ENCODE measurements at places on chromosomes 5 and 9.

DNA sequence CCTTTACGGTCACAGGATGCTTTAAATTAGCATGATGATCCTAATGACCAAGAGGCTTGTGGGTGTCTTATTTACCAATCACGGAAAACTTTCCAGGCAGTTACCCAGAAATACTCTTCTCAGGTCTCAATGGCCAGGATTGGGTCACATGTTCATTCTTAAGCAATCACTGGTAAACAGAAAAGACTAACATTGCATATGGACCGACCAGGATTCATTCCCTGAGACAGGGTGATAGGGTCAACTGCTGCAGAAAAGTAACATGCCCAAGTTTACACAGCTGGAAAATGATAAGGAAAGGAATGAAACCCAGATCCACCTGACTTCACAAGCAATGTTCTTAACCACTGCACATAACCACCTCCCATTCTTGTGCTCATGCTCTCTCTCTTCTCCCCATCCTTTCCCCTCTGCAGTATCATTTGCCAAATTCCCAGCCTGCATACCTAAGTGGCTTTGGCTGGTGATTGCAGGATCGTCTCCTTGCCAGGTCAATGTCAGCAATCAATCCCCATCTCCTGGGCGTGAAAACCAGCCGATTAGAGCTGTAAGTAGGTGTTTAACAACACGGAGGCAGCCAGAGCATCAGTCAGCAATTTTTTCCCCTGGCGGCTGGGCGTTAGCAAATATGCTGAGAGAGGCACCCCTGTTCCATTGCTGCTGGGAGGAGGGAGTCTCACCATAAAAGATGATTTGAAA is 219.4 kb downstream of the NMUR2 start:
- no peaks in the 10 kb centered on the region for H3K27me3 ChIP-seq
- H3K27ac ChIP-seq = no peak overlapping the region
- no peaks in the 10 kb centered on the region for H3K36me3 ChIP-seq
- no peak overlapping the region for H3K4me3 ChIP-seq
- DNase-seq = no peak
- no peaks in the 10 kb centered on the region for H3K4me1 ChIP-seq

GRCh38 chr5:132459983-132460838 is 30.4 kb downstream of the IRF1 start:
- H3K36me3 ChIP-seq = no peaks in the 10 kb centered on the region
- peak; percentile 40 for DNase-seq
- no peak overlapping the region for H3K27ac ChIP-seq
- H3K27me3 ChIP-seq = no peaks in the 10 kb centered on the region
- peaks cover 93% of the 10 kb centered on the region for H3K4me1 ChIP-seq

DNA sequence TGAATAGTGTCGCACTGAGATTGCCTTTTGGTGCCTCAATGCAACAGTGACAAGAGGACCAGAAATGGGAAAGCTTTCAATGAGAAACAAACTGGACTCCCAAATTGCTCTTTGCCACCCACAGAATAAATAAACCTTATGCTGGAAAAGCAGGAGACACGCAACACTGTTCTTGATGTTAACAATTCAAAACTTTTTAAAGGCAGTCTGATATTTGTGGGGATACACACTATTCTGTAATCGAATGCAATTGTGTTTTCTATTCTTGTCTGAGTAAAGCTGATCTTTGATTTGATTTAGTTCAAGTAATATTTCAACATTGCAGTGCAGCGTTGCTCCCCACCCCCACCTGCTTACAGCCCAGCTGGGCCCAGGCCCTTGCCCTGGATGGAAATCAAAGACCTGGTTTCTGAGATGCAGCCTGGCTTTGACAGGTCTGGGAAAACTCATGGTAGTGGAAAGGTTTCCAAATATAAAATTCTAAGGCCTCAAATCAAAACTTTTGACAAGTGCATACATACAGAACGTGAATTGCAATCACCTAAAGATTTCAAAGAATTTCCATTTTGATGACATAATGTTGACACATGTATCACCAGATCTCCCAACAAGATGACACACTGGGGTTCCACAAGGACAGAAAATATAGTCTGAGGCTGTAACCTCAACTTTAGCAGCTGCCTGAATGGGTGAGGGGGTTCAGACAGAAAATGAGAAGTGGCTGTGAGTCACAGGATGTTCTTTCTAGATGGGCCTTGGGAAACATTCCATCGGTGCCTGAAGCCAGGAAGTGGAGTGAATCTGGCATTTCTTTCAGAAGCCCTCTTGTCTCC is 55.1 kb downstream of the ABCA1 start:
- H3K36me3 ChIP-seq = no peaks in the 10 kb centered on the region
- DNase-seq = no peak
- no peak overlapping the region for H3K27ac ChIP-seq
- no peaks in the 10 kb centered on the region for H3K27me3 ChIP-seq

DNA sequence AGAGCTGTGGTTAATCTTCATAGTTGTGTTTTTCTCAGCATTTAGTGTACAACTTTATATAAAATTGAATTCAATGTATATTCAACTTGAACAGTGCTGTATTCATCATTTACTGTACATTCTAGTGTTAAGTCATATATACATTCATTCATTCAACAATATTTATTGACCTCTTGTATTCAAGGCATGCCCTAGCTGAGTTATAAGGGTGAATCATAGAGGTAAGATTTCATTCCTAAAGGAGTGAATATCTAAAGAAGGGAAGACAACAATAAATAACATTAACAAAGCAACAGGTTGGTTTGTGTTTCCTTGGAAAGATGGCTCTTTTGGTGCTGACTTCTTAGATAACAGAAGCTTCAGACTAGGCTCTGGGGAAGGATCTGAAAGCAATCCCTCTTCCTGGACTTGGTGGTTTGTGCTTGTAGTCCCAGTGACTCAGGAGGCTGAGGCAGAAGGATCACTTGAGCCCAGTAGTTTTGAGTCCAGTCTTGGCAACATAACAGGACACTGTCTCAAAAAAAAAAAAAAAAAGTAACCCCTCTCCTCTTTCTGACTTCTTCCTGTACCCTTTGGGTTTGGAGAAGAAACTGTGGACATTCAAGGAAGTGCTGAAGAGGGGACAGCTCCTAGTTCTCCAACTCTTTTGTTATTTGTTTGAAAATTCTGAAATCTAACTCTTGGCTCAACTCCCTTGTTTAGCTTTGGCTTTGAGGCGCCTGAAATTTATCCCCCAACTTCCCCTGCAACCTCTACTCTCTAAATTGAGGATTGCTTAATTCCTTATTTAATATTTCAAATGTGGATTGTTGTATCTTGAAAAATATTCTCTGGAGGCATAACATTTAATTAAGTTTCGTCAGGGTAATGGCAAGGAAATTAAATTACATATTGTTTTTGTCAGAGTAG is 80.2 kb downstream of the OSTF1 start:
- no peak overlapping the region for H3K4me3 ChIP-seq
- no peaks in the 10 kb centered on the region for H3K36me3 ChIP-seq
- no peak for DNase-seq

DNA sequence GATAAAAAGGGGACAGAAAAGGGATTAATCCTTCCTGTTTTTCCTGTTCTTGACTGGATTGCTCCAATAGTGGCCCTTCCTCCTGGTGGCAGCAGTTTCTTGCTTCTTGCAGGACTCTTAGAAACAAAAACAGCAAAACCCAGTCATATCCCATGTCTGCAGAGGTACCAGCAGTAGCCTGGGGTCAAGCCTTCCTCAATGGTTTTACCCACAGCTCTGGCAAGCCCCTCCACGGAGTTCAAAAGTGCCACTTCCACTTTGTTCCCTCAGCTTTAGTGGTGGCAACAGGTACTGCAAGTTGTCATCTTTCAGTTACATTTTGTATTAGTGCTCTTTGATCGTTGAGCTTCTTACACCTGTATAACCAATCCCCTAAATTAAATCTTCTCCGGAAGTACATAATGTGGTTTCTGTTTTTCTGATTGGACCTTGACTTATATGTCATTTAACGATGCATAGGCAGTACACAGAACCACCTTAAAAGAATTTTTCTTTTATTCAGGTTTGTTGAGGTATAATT is 8.7 kb upstream of the RANBP6 start:
- no peak overlapping the region for H3K27ac ChIP-seq
- DNase-seq = peak; percentile 36
- H3K4me1 ChIP-seq = no peaks in the 10 kb centered on the region
- no peak overlapping the region for H3K4me3 ChIP-seq
- no peaks in the 10 kb centered on the region for H3K36me3 ChIP-seq
- no peaks in the 10 kb centered on the region for H3K27me3 ChIP-seq

DNA sequence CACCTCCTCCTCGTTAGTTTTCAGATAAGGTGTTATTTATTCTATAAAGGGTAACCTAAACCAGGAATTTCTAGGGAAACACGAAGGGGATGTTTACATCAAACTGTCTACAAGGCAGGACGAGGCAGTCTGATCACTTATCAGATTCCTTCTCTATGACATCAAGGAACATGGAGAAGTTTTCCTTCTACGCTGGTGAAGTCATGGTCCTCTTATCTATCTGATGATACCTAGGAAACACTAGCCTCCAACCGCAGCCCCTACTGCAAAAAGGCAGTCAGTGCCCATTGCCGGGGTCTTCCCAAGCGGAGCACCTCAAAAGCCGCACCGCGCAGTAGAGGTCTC is 1.5 kb downstream of the MPDZ start:
- peak overlapping the region; percentile 69 for H3K4me3 ChIP-seq
- no peak for DNase-seq
- H3K27me3 ChIP-seq = no peaks in the 10 kb centered on the region

- H3K27ac ChIP-seq = no peak overlapping the region
- no peak for DNase-seq
- H3K36me3 ChIP-seq = peaks cover 3% of the 10 kb centered on the region
- H3K27me3 ChIP-seq = peaks cover 12% of the 10 kb centered on the region
- H3K4me1 ChIP-seq = no peaks in the 10 kb centered on the region
- H3K4me3 ChIP-seq = no peak overlapping the region
These were observed 6.2 kb downstream of the TERT start for GRCh38 chr5:1288439-1289335.

DNA sequence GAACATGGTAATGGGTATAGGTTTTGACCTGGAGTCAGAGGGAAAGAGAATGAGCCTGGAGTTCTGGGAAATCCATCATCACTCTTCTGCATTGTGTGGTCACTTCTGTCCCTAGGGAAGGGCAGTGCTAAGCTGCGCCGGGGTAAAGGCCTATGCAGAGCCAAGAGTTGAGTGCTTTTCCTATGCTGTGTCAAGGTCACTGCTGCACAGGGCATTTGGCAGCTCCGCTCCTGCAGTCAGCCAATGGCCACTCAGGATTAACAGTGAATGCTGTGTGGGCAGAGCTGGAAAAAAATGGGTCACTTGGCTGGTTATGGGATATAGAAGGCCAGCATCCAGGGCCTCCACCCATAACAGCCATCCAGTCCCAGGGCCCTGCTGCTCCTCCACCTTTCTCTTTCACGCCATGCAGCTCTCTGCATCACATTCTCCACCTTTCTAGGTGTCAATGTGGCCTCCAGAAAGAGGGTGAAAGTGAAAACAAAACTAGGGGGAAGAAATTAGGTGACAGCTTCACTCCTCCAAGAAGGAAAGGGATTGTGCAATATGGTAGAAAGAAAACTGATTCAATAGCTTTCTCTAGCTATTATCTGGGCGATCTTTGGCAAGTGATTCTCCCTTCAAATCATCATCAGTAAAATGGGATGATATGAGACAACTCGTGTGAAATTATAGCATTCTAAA is 279.3 kb upstream of the ANKRD55 start:
- no peaks in the 10 kb centered on the region for H3K4me1 ChIP-seq
- no peaks in the 10 kb centered on the region for H3K27me3 ChIP-seq
- H3K4me3 ChIP-seq = no peak overlapping the region
- DNase-seq = no peak

- peaks cover 19% of the 10 kb centered on the region for H3K4me1 ChIP-seq
- peaks cover 6% of the 10 kb centered on the region for H3K36me3 ChIP-seq
- H3K27me3 ChIP-seq = no peaks in the 10 kb centered on the region
- peak overlapping the region; percentile 90 for H3K27ac ChIP-seq
- H3K4me3 ChIP-seq = peak overlapping the region; percentile 82
These were observed 588 bp upstream of the ZBED3 start for GRCh38 chr5:77087484-77088261.

DNA sequence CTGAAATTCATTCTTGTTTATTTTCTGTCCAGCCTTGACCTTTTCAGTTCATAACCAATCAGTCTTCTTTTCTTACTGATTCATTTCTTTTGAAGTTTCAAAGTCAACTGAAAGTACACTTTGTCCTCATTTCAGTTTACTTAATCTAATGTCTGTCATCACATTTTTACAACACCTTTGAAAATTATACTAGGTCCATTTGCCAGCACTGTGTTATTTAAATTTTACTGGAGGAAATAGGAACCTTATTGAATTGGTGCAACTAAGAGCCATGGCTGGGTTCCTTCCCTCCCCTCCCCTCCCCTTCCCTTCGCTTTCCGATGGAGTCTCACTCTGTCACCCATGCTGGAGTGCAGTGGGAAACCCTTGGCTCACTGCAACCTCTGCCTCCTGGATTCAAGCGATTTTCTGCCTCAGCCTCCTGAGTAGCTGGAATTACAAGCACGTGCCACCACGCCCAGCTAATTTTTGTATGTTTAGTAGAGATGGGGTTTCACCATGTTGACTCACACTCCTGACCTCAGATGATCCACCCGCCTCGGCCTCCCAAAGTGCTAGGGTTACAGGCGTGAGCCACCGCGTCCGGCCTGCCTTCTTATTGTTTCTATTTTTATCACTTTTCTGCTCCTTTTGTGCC is 6.3 kb downstream of the RMI1 start:
- H3K4me3 ChIP-seq = no peak overlapping the region
- no peak overlapping the region for H3K27ac ChIP-seq
- no peak for DNase-seq
- H3K27me3 ChIP-seq = no peaks in the 10 kb centered on the region
- peaks cover 3% of the 10 kb centered on the region for H3K36me3 ChIP-seq

DNA sequence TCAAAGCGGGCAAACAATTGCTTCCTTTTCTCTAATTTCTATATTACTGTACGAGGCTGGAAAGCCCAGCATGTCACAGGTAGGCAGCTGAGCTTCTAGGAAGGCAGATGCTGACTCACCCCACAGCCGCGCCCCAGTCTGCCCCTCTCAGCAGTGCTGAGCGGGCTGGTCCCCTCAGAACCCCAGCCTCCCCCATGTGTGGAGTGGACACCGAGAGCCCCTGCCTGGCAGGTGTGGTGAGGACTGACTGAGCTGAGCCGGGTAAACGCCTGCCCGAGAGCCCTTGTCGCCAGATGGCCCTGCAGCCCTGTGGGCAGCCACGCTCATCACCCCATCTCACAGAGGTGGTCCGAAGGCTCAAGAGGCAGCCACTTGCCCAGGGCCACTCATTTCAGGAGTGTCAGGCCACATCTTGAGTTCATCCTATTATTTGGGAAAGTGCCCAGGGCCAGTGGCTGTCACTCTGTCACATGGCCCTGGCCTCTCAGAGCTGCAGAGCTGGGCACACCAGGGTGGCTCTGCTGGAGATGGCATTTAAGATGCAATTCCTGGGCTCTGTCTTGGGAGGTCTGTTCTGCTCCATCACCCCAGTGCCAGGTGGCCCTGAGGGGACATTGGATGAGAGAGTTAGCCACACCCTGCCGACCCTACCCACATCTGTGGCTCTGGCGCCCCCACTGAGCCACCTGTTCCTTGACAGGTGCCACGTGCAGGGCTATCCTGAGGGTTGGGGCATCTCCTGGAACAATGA is 12.4 kb downstream of the CARD19 start:
- H3K27ac ChIP-seq = no peak overlapping the region
- H3K27me3 ChIP-seq = no peaks in the 10 kb centered on the region
- H3K4me1 ChIP-seq = peaks cover 49% of the 10 kb centered on the region
- DNase-seq = no peak
- peaks cover 7% of the 10 kb centered on the region for H3K36me3 ChIP-seq

GRCh38 chr5:74380193-74380592 is 260.3 kb downstream of the ENC1 start:
- H3K36me3 ChIP-seq = no peaks in the 10 kb centered on the region
- H3K4me3 ChIP-seq = no peak overlapping the region
- peaks cover 5% of the 10 kb centered on the region for H3K4me1 ChIP-seq
- no peak overlapping the region for H3K27ac ChIP-seq
